ENCODE measurements at places on chromosomes 6 and 20.

GRCh38 chr20:658731-659291 is 5.8 kb upstream of the SRXN1 start:
- no peak for DNase-seq

GRCh38 chr20:61874421-61875068 is 191.1 kb downstream of the TAF4 start:
- DNase-seq = peak; percentile 48

DNA sequence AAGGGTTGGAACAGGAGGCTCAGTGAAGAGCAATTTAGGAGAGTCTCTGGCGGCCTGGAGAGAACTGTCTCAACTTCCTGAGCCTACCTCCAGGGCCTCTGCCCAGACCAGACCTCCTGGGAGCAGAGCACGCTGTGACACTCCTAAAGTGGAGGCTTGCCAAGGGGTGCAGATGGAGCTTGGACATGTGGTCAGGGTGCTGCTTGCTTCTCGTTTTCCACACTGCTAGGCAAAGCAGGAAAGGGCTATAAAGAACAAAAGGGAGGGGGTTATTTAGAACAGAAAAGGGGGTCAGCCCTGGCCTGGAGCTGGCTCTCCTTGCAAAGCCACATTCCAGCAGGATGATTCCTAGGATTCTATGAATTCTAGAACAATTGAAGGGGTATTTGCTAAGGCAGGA is 145.7 kb upstream of the GGTLC1 start:
- no peak for DNase-seq

DNA sequence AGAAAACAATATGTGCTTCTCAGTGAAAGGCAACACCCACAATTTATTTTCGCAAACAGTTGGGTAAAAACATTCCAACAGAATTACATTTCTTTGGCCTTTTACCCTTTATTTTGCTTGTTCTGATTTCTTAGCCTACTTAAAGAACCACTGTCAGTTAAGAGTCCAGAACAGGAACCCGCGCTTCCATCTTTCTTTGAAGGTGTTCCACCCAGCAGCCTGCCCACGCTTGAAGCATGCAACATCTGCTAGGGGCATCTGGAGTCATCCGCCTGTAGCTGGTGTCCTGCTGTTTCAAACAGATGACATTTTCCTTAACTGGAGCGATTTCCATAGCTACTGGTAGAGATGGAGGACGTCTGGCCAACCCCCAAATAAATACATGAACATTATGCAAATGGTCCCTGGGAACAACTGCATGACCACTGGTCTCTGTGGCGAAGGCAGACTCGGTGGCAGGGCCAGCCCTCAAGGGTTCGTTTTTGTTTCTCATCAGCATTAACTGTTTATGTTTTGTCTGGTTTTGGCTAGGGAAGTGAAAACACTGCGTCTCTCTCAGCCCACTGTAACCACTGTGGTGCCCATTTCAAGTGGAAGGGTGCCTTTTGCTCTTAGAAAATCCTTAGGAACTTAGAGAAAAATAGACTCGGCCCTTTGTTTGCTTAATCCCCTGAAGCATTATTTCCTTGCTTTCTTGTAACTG is 51.6 kb downstream of the LAMA4 start:
- DNase-seq = no peak

- no peak for DNase-seq
These were observed 66.6 kb downstream of the EZR start for GRCh38 chr6:158752613-158753012.

GRCh38 chr6:101806241-101806640 is 412.7 kb downstream of the GRIK2 start:
- DNase-seq = no peak

DNA sequence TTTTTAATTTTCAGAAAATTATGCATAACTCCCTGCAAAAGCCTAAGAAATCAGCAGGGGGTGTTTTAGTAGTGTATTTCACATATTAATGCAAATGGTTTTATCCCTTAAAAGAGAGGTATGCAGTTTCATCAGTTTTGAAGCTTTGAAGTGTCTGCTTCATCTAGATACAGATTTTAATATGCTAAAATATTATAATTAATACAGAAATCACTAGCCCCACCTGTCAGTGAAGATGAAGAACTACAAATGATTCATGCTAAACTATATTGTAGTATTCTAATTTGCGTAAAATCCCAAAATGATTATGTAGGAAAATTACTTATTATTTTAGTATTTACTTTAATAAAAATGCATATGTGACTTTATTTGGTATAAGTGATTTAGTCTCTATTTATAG is 2.9 kb upstream of the TFB1M start:
- no peak for DNase-seq

DNA sequence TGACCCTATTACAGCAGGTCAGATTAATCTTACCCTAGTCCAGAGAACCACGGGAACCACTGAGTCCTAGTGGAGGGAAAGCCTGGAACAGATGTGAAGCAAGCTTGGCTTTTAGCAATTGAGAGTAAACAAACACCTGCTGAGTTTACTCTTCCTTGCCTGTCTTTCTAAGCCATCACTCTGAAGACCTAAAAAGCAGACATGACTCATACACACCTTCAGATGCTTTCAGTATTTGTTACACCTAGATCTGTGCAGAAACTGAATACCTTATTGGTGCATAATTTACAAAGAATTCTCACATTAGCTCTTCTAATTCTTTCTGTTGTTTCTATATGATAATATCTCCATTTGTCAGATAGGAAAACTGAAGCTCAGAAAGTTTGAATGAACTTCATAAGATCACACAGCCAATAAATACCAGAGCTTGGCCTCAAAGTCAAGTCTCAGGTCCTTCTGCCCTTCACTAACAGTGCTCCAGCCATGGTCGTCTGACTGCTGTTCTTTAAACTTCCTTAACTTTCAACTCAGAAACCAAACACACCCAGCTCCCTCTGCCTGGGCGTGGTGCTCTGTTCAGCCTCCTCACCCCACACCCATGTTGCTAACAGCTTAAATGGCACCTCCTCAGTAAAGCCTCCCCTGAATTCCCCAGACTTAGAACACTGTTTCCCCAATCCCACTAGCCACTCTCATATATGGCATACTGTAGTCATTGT is 8.6 kb upstream of the GABBR1 start:
- DNase-seq = no peak

- DNase-seq = no peak
These were observed 7.6 kb downstream of the RIPOR2 start for GRCh38 chr6:24927985-24928745.

- no peak for DNase-seq
These were observed 11.6 kb downstream of the CHRNA4 start for GRCh38 chr20:63349516-63349895.

DNA sequence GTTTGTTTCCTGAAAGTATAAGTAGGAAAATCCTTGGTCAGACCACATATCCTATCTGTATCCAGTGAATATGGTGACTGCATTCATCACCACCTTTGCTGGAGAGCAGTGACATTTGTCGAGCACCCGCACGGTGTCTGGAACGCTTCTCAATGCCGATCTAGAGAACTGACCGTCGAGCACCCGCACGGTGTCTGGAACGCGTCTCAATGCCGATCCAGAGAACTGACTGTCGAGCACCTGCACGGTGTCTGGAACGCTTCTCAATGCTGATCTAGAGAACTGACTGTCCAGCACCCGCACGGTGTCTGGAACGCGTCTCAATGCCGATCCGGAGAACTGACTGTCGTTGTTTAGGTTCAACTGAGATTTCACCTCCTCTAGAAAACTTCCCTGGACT is 67.8 kb downstream of the HUS1B start:
- no peak for DNase-seq

DNA sequence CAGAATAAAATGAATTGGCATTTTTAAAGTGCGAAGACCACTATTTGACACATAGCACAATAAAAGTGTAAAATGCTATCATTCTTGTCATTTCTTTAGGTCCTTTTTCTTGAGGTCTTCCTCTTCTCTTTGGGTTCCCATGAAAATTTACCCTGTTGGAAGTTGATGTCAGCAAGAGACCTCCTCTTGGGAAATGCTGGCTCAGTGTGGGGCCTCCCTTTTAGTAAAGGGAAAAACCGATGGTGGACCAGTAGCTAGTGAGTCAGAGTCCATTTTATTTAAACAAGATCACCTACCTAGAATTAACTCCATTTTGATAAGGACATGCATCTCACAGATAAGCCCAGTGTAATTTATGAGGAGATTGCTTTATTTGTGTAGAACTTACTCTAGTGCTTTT is 37.7 kb upstream of the HLA-C start:
- DNase-seq = no peak

GRCh38 chr6:16488813-16489212 is 250.4 kb downstream of the GMPR start:
- DNase-seq = no peak

GRCh38 chr6:34159844-34160243 is 14.0 kb upstream of the GRM4 start:
- no peak for DNase-seq

GRCh38 chr6:90183587-90184333 is 112.9 kb downstream of the BACH2 start:
- no peak for DNase-seq

GRCh38 chr6:5486214-5486613 is 224.9 kb downstream of the FARS2 start:
- DNase-seq = no peak

- DNase-seq = no peak
These were observed 54.4 kb downstream of the PRR18 start for GRCh38 chr6:166253778-166254204.

DNA sequence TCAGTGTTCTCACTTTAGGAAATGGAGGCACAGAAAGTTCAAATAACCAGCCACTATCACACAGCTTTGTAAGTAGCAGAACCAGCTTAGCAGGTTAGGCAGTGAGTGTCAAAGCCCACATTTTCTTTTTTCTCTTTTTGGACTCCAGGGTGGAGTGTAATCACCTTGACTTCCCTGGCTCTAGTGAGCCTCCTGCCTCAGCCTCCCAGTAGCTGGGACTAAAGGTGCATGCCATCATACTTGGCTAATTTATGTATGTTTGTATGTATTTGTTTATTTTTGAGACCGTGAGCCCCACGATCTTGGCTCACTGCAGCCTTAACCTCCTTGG is 7.8 kb upstream of the NCOA3 start:
- no peak for DNase-seq

DNA sequence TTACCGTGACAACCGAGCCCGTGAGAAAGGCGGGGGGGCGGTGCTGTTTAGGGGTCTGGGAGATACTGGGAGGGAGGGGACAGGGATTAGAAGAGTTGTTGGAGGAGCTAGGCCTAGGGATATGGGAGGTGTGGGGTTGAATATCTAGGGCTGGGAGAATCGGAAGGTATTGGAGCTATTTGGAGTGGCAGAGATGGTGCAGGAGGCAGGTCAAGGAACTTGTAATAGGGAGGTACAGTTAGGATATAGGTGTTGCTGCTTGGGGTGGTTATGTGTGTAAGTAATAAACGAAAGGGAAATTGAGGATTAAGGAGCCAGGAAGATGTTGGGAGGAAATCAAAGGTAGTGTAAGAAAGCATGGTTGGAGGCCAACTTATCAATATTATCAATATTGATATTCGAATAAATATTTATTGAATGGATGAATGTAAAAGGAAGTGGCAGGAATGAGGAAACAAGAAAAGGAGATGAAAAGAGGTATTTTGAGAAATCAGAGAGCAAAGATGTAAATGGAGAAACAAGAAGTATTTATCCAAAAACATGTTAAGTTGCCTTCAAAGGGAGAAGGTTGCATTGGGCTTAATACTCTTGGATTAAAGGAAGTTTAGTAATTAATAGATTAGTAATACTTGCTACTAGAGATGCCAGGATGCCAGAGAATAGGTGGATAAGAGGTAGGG is 602 bp downstream of the PPP1R11 start:
- DNase-seq = no peak

- no peak for DNase-seq
These were observed 272.3 kb downstream of the CD109 start for GRCh38 chr6:73968221-73968757.

- DNase-seq = no peak
These were observed 199.3 kb downstream of the BACH2 start for GRCh38 chr6:90097356-90097755.

DNA sequence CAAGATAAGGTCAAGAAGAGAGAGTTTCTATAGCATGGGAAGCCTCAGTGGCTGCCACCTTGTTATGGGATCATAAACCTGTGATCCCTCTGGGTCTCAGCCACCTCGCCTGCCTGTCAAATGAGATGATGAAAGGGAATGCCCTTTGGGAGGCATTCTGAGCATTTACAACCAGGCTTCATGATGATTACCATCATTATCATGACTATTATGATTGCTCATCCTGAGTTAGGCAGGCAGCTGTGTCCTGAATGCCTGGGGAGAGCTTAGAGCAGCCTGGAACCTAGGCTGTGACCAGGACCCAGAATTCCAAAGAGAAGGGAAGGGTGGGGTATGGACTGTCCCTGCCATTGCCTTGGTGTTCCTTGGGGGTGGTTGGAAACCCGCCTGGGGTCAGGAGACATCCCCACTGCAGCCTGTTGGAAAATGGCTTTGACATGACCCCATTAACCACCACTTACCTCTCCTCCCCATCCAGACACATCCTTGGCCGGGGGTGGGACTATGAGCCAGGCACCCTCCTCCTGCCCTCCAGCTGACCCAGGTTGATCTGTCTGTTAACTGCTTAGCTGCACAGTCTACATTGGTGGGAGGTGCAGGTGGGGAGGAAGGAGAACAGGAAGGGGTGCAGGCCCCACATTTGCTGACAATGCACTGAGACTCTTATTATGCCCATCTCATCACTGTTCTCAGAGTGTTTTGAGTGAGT is 51.9 kb downstream of the LRFN2 start:
- DNase-seq = no peak

- no peak for DNase-seq
These were observed 312.7 kb downstream of the LAMA2 start for GRCh38 chr6:129195643-129196042.

GRCh38 chr6:134114918-134115714 is 62.7 kb upstream of the SLC2A12 start:
- DNase-seq = no peak

DNA sequence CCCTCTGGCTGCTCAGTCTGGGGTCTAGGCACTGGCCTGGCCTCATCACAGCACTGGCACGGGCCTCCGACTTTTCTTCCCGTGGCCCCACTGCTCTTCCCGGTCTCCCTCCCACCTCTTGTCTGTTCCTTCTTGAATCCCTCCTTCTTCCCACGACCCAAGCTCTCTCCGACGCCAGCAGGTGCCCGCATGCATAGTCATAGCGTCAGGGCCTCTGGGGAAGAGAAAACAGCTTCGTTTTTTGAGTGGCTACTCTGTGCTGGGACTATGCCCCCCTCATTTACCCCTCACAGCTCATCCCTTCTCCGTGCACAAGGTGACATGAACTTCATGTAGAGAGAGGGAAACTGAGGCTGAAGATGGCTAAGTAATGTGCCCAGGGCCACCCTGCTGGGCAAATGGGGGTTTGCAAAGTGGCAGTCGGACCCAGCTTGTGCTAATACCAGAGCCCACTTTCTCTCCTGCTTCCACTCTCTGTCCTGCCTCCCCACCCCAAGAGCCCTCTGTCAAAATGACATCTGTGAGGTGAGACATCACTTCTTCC is 59.2 kb downstream of the SYNJ2 start:
- no peak for DNase-seq

GRCh38 chr20:46568570-46569129 is 18.2 kb upstream of the OCSTAMP start:
- no peak for DNase-seq

GRCh38 chr6:166554316-166554715 is 32.2 kb downstream of the RAMACL start:
- no peak for DNase-seq
